ENCODE measurements at places on chromosomes 6 and 20. TPM values are rescaled to one million over a fixed set of nuclear protein-coding genes. Genes with fewer than 3 reads are reported as not detected.
A peak's percentile ranks its signal among the peaks of the same experiment; 100 is the strongest.

- H3K27me3 ChIP-seq = no peaks in the 10 kb centered on the region
- H3K4me3 ChIP-seq = peak within 1 kb of the TSS; percentile 32
- peaks cover 27% of the 10 kb centered on the region for H3K4me1 ChIP-seq
- 0 out of 2 replicates have a peak within 1 kb of the TSS, but pooled peaks have one; percentile 55 for H3K27ac ChIP-seq
- no peaks in the 10 kb centered on the region for H3K36me3 ChIP-seq
These were observed at the start of gene RBBP8NL for GRCh38 chr20:62427172-62428001. RBBP8NL (minus strand) TSS chr20:62427539; CDS start chr20:62419647, 7,892 bp downstream.

DNA sequence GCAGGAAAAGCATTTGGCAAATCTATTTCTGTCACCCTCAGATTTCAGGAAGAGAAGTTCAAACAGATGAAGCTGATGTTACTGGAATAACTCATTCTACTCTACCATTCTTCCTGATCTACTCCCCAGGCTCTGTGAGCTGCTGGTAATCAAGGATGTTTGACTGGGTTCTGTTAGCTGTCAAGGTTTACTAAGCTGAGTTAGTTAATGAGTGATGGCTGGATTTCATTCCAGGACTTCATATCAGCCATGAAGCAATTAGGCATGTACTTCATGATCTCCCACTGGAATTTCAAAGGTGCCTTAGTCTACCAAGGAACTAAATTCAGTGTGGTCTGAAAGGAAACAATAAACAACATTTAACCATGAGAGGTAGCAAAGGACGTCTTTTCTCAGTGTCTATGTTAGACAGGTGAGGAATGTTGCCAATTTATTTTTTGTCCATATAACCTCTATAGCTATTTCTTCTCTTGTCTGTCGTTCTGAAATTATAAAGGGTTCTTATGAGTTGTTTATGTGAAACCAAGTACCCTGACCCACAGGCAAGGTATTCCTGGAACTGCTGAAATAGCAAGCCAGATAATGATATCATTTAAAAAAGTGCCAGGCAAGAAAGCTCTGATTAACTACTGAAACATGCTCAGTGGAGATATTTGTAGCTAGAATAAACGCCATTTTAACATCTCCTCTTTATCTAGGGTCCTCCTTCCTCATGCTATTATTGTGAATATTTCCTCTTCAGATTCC lies 112.9 kb downstream of the BACH2 start:
- H3K27me3 ChIP-seq = no peaks in the 10 kb centered on the region
- H3K27ac ChIP-seq = no peak overlapping the region
- H3K36me3 ChIP-seq = no peaks in the 10 kb centered on the region

DNA sequence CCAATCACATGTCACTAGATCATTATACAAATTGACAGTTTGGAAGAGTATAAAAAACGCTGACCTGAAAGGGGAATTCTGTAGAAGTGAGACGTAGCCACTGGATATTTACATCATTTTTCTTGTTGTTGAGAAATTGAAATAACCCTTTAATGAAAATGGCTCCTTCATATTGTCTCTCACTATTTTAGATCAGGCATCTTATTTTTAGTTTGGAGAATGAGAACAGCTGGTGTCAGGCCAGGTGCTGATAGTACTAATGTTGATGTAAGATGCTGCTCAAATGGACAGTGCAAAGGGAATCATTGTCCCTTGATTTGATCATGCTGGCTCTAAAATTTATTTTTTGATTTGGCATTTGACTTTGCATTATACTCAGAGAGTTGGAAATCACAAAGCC lies 17.4 kb downstream of the NKAIN2 start:
- H3K4me3 ChIP-seq = no peak overlapping the region
- DNase-seq = no peak
- H3K27ac ChIP-seq = no peak overlapping the region
- no peaks in the 10 kb centered on the region for H3K27me3 ChIP-seq
- H3K4me1 ChIP-seq = no peaks in the 10 kb centered on the region

DNA sequence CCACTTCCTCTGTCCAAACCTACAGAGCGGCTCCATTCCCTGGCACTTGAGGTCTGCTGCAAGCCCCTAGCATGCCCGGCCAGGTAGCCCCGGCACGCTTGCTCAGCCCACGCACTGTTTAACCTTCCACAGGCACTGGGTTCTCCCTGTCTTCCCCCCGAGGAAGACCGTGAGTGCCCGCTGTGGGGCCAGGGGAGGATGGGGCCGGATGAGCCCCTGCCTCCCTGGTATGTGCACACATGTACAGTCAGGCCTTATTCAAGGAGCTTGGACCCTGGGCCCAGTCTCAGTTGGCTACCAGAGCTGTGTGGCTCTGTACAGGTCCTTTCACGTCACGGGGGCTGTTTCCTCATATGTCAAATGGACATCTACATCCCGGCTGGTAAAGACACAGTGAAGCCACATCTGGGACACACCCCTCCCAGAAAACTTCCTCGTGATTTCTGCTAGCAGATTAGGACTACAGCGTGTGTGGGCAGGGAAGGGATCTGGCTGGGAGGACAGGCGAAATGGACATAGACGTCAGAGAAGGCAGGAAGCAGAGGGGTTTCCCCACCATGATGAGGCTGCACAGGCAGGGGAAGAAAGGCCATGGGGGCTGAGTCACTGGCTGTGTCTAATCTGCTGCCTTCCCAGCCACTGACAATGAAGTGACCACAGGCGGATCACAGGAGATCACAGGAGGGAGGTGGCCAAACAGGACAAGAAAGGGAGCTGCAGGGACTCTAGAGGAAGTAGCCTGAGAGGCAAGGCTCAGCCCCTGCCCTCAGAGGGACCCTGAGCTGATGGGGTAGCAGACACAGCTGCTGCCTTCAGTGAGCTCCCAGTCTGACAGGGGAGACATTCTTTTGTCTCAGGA lies 62.9 kb downstream of the MRPL14 start:
- no peak overlapping the region for H3K4me3 ChIP-seq
- H3K27ac ChIP-seq = no peak overlapping the region
- no peaks in the 10 kb centered on the region for H3K27me3 ChIP-seq
- DNase-seq = no peak

- no peak for DNase-seq
- no peak overlapping the region for H3K27ac ChIP-seq
- H3K27me3 ChIP-seq = no peaks in the 10 kb centered on the region
- no peak overlapping the region for H3K4me3 ChIP-seq
These were observed 637.1 kb upstream of the CITED2 start for GRCh38 chr6:140011537-140011936.

GRCh38 chr6:91317247-91317835 lies 730.5 kb upstream of the MAP3K7 start:
- H3K27me3 ChIP-seq = no peaks in the 10 kb centered on the region
- peaks cover 24% of the 10 kb centered on the region for H3K4me1 ChIP-seq
- H3K27ac ChIP-seq = no peak overlapping the region
- DNase-seq = peak; percentile 39
- no peak overlapping the region for H3K4me3 ChIP-seq

- H3K27ac ChIP-seq = no peak overlapping the region
- no peak overlapping the region for H3K4me3 ChIP-seq
- peak; percentile 6 for DNase-seq
These were observed 115.8 kb upstream of the SPTLC3 start for GRCh38 chr20:12893019-12893418.

DNA sequence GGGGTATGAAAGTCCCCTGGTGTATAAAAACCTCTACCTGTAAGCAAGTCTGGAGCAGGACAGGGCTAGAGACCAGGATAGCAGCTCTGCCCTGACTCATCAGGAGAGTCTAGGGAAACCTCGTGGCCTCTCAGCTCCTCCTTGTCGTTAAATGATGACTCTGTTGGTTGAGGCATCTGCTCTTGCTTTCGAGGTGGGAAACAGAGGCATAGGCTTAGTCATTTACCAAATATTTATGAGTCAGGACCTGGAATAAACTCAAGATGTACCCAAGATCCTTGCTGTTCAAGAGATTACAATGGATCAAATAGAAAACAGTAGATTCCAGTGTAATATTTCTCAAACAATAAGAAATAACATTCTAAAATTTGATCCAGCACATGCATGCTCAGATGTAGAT lies 5.5 kb downstream of the MANBAL start:
- peaks cover 13% of the 10 kb centered on the region for H3K4me1 ChIP-seq
- peaks cover 7% of the 10 kb centered on the region for H3K36me3 ChIP-seq
- H3K27ac ChIP-seq = no peak overlapping the region
- no peak overlapping the region for H3K4me3 ChIP-seq
- no peaks in the 10 kb centered on the region for H3K27me3 ChIP-seq

DNA sequence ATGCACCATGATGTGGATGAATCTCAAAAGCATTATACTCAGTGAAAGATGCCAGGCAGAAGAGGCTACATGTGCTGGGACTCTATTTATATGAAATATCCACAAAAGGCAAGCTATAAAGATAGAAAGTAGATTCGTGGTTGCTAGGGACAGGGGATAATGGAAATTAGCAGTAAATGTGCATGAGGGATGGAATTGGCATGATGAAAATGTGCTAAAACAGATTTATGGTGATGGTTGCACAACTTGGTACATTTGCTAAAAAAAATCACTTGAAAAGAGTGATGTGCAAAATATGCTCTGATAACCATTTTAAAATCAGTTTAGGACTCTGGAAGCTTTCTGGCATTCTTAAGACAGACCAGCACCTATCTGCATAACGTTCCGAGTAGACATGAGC lies 61.6 kb downstream of the ALDH8A1 start:
- H3K36me3 ChIP-seq = no peaks in the 10 kb centered on the region
- DNase-seq = no peak
- H3K4me3 ChIP-seq = no peak overlapping the region
- no peaks in the 10 kb centered on the region for H3K27me3 ChIP-seq

DNA sequence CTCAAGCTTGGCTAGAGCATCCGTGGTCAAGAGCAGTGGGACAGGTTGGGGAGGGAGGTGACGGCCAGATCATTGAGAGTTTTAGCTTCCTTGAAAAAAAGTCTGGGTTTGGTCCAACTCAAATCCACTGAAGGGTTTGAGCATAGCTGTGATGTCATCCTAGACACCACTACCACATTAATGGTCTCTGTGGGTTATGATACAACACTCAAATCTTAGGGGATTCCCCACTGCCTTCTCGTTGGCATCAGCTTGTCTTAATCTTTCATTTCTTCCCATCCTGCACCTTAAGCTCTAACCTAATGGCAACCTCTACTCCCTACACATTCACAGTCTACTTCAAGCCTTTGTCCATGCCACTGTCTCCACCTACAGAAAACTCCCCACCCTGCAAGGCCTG lies 77.3 kb downstream of the BMP6 start:
- H3K4me1 ChIP-seq = no peaks in the 10 kb centered on the region
- no peaks in the 10 kb centered on the region for H3K27me3 ChIP-seq
- no peak overlapping the region for H3K27ac ChIP-seq
- H3K36me3 ChIP-seq = no peaks in the 10 kb centered on the region
- H3K4me3 ChIP-seq = no peak overlapping the region

DNA sequence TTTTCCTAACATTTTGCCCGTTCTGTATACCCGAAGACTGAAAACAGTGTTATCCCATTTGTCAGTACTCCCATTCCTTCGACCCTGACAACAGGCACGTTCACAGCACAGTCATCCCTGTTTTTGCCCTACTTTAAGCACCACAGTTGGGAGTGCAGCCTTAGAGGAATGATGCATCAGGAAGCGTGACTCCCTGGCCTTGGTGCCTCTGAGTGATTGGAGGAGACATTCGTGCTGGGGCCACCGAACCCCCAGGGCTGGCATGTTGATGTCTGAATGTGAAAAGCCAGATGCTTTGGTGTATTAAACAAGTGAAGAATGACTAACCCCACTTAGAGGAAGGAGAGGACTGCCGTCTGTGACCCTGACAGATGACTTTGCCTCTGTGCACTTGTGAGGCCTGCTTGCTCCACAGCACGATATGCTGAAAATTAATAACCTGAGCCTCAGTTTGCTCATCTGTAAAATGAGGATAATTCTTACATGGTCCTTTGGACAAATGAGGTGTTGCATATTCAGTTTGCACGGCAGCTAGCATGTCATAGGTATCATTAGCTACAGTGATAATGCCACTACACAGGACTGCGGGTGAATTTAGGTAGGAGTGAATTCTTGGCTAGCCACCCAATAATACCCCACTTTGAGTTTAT lies 36.0 kb downstream of the STK35 start:
- H3K27ac ChIP-seq = no peak overlapping the region
- no peak overlapping the region for H3K4me3 ChIP-seq
- H3K36me3 ChIP-seq = no peaks in the 10 kb centered on the region
- no peaks in the 10 kb centered on the region for H3K27me3 ChIP-seq
- no peaks in the 10 kb centered on the region for H3K4me1 ChIP-seq

- H3K27me3 ChIP-seq = no peaks in the 10 kb centered on the region
- no peak overlapping the region for H3K4me3 ChIP-seq
- no peak for DNase-seq
- H3K36me3 ChIP-seq = no peaks in the 10 kb centered on the region
- peak overlapping the region; percentile 94 for H3K27ac ChIP-seq
- peaks cover 55% of the 10 kb centered on the region for H3K4me1 ChIP-seq
These were observed 166.0 kb downstream of the ARID1B start for GRCh38 chr6:156943166-156943565.

- H3K36me3 ChIP-seq = no peaks in the 10 kb centered on the region
- DNase-seq = peak; percentile 76
- no peak overlapping the region for H3K27ac ChIP-seq
These were observed 30.4 kb downstream of the PSMB1 start for GRCh38 chr6:170522565-170523183.

- H3K27me3 ChIP-seq = no peaks in the 10 kb centered on the region
- no peaks in the 10 kb centered on the region for H3K36me3 ChIP-seq
- DNase-seq = no peak
- no peak overlapping the region for H3K27ac ChIP-seq
These were observed 101.8 kb upstream of the DST start for GRCh38 chr6:56744528-56744927.

DNA sequence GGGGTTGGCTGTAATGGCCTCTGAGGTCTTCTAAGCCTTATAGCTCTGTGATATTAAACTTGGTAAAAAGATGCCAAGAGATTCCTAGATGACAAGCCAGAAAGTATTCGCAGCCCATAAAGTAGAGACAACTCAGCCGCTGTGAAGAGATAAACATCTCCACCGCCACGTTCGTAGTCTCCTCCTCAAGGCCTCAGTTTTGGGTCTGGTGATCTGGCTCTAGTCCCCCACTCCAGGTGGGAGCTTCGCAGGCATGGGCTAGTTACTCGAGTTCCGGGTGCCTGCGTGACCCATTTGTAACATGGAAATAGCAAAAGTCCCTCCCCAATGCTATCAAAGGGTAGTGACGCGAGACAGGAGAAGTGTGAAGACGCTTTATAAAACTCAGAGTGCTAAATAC lies 28.3 kb upstream of the AFDN start:
- no peaks in the 10 kb centered on the region for H3K36me3 ChIP-seq
- peaks cover 18% of the 10 kb centered on the region for H3K4me1 ChIP-seq
- DNase-seq = no peak
- no peak overlapping the region for H3K27ac ChIP-seq
- H3K27me3 ChIP-seq = no peaks in the 10 kb centered on the region

GRCh38 chr20:38581013-38581412 lies at the start of gene ADIG:
ADIG (plus strand) TSS chr20:38581197; CDS start chr20:38581251, 54 bp downstream.
- no peak within 1 kb of the TSS for H3K27ac ChIP-seq
- H3K4me1 ChIP-seq = no peaks in the 10 kb centered on the region
- H3K4me3 ChIP-seq = no peak within 1 kb of the TSS

GRCh38 chr6:105184921-105185320 lies 5.1 kb upstream of the POPDC3 start:
- no peak overlapping the region for H3K27ac ChIP-seq
- H3K36me3 ChIP-seq = no peaks in the 10 kb centered on the region
- H3K4me1 ChIP-seq = peaks cover 30% of the 10 kb centered on the region
- H3K4me3 ChIP-seq = no peak overlapping the region
- DNase-seq = no peak
- H3K27me3 ChIP-seq = peaks cover 18% of the 10 kb centered on the region

The TAGAP gene
- not detected for total RNA-seq

The ADGRF5 gene
- total RNA-seq = not detected

The ARMH2 gene
- not detected for total RNA-seq

The CLVS2 gene
- total RNA-seq = 0.66 TPM

The ANKEF1 gene
- total RNA-seq = 9.7 TPM

The CD93 gene
- total RNA-seq = 0.04 TPM

The CAPN11 gene
- total RNA-seq = 1.7 TPM

The BPIFA1 gene
- not detected for total RNA-seq

The OOEP gene
- total RNA-seq = not detected

The EDN3 gene
- 0.17 TPM for total RNA-seq
